ENCODE measurements at places on chromosomes 5 and 9.

DNA sequence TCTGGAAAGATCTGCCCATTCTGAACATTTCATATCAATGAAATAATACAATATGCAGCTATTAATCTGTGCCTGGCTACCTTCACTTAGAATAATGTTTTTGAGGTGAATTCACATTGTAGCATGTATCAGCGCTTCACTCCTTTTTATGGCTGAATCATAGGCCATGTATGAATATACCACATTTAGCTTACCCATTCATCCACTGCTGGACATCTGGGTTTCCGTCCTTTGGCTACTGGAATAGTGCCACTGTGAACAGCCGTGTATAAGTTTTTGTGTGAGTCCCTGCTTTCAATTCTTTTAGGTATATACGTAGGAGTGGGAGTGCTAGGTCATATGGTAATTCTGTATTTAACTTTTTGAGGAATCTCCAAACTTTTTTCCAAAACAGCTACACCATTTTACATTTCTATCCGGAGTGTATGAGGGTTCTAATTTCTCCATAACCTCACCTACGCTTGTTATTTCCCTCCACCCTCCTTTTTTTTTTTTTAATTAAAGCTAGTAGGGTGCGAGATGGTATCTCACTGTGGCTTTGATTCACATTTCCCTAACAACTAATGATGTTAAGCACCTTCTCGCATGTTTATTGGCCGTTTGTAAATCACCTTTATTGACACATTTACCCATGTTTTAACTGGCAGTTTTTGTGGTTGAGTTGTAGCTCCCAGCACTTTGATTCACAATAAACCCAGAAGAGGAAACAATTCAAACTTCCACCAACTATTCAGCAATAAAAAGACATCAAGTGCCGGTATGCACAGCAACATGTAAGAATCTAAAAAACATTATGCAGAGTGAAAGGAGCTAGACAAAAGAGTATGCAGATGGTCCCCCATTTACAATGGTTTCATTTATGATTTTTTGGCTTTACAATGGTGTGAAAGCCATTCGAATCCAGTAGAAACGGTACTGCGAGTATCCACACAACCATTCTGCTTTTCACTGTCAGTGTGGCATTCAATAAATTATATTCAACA, 8.1 kb downstream of the SEMA4D start:
- DNase-seq = peak; percentile 40

DNA sequence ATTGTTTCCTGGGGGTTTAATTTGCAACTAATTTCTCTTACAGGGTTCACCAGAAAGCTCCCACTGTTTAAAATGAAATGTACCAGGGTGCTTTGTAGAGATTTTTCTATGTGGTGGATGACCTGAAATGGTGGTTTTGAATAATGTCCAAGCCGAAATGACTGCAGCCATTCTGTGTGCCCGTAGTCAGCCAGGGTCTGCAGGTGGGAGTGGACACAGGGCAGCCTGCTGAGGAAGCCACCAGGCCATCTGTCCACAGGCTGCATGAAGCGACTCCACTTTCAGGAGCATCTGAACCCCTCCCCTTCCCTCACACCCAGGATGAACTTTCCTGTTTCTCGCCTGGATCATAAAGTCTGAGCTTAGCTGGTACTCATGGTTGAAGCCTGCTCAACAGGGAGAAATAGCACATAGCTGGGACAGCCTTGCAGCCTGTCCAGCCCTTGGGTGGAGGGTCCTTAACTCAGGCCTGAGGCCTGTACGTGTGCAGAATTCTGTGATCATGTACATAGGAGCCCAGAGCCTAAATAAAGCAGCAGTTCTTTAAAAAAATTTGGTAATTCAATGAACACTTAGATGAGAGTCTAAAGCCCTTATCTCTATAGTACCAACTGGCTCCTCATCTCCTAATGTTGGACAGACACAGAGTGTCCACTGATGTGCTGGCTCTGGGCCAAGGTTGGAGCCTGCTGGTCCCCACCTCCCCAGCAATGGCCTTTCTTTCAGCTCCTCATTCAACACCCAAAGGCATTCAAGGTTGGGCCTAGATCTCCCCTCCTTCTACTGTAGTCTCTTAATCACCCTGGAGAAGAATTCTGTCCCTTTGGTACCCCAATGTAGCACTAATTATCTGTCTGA, 72.8 kb downstream of the SHB start:
- DNase-seq = no peak

- DNase-seq = no peak
Measured at GRCh38 chr9:94741866-94742265, 15.4 kb downstream of the AOPEP start.

DNA sequence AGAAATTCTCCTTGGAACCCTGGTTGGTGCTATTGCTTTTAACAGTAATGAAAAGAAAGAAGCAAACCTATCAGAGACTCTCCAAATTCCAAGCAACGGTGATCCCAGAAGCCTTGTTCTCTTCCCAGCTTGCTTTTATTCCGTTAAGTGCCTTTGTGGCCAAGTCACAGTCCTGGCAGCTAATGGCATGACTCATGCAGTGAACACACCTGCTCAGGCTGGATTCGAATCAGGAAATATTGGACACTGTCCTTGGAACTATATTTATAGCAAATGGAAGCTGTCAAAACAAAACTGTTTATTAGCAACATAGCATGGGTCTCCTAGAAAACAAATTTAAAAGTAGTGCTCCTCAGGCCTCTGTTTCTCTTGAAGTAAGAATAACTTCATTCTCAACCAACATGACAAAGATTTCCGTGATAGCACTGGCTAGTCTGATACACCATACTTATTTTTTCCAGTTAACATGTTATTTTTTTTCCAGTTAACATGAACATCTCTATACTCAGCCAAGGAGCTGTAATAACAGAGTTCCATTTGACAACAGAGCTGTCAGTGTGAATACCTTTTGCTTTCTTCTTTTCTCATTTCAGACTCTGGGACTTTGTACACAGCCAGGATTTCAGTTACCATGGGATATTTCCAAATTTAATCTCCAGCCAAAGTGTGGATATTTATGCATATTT, 502.4 kb downstream of the GADD45G start:
- DNase-seq = no peak

DNA sequence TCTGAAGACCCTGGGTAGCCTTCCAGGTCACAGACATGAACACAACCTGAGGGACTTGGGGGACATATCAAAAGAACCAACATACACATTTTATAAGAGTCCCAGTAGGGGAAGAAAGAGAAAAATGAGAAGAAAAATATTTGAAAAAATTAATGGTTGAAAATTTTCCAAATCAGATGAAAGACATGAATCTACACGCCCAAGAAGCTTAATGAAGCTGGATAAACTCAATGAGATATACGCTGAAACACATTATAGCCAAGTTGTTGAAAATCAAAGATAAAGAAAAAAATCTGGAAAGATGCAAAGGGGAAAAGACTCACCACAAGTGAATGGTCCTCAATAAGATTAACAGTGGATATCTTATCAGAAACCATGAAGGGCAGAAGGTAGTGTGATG, 9.6 kb upstream of the CCDC180 start:
- no peak for DNase-seq

- DNase-seq = no peak
Measured at GRCh38 chr5:172846249-172846648, 12.2 kb downstream of the ERGIC1 start.

DNA sequence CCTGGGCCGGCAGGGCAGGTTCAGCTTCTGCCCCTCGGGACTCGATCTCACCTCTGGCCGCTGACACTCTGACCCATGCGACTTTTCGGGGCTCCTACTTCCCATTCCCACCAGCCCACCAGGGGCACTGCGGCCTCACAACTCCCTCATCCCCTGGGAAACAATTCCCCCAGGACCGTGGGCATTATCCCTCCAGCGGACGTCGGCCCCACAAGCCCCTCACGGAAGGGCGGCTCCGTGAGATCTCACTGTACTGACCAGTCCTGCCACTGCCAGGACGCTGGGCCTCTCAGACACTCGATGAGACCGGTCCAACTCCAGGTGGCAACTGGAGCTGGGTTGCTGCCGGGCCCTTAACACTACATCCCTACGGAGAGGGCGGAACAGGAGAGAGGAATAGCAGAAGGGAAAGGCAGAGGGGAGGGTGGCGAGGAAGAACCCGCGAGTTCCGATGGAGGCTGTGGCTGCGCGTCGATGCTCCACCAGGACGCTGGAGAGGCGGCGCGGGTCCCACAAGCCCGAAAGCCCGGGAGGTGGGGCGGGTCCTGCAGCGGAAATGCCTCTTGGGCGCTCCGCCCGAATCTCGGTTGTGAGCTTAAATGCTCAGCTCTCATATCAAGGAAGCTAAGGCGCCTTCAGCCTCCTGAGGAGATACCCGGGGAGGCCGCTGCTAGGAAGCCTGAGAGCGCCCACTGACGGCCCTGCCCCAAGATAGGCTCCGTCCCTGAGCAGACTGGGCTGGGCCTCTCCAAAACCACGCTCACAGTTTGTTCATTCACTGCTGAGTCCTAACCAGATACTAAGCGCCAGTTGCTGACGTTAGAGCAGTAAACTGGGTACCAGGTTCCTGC, 36.3 kb downstream of the VCP start:
- peak; percentile 65 for DNase-seq

- DNase-seq = no peak
Measured at GRCh38 chr5:123610665-123611405, 98.9 kb downstream of the CSNK1G3 start.

GRCh38 chr9:98031935-98032334, 24.6 kb upstream of the NANS start:
- no peak for DNase-seq

GRCh38 chr9:93587284-93587650, 10.9 kb downstream of the PHF2 start:
- peak; percentile 43 for DNase-seq

DNA sequence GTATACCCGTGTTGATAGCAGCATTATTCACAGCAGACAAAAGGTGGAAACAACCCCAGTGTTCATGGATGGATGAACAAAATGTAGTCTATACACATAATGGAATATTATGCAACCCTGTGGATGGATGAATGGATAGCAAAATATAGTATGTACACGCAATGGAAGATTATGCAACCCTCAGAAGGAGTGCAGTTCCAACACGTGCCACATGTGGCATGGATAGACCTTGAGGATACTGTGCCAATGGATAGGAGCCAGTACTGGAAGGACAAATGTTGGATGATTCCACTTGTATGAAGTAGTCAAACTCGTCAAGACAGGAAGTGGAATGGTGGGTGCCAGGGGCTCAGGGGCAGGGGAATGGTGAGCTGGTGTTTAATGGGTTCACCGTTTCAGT, 44.9 kb downstream of the PLEKHG4B start:
- DNase-seq = no peak

DNA sequence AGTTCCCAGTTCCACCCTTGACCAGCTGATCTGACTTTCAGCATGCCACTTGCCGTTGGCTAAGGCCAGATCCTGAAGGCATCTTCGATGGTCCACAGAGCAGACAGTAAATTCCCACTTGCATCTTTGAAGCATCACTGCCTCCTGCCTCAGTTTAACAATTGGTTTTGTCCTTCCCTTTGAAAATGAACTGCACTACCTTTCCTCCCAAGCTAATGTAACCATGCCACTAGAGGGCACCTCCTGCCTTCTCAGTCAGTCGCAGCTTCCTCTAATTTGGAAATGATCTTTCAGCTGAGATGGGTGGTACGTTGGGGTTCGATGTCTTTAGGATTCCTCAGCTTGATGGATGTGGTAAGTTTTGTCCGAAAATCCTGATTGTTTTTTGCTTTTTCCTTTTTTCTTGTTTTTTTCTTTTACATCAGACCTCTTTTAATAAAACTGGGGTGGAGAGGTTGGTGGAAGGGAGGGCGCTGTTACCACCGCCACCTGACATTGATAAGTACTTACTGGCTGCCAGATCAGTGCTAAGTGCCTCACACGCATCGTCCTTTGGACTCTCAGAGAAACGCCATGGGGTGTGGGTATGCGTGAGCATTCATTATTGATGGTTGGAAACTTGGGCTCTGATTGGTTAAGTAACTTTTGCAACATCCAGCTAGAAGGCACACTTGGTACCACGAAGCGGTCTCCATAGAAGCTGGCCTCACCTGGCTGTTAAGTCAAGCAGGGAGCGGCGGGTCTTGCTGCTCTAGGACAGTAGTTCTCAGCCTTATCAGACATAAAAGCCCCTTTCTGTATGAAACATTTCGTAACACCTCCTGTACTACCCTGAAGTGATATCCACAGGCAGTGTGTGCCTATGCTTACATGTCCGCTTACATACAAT, 16.9 kb downstream of the PTTG1 start:
- peak; percentile 74 for DNase-seq

- peak; percentile 28 for DNase-seq
Measured at GRCh38 chr5:170111088-170111785, 5.5 kb downstream of the FOXI1 start.

DNA sequence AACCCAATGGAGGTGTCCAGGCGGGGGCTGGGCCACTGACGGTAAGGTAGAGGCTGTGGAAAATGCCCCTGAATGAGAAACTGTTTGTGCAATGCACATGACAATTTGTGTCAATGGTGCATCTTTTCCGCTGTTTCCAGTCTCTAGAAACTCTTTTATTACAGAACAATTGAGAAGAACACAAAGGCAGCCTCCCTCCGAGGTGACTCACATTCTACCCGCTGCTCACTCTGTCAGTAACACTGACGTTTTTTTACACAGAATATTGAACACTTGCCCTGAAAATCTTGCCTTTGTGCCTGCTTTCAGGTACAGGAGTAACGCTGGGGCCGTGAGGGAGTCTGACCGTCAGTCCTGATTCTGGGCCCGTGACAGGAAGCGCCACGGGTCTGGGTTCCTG, 11.7 kb upstream of the TENT4A start:
- no peak for DNase-seq

GRCh38 chr5:129656952-129657351, 90.9 kb upstream of the MINAR2 start:
- DNase-seq = no peak

GRCh38 chr5:26681861-26682260, 356.5 kb downstream of the CDH9 start:
- no peak for DNase-seq

GRCh38 chr9:137223078-137223970, 1.3 kb upstream of the RNF208 start:
- peak; percentile 99 for DNase-seq

DNA sequence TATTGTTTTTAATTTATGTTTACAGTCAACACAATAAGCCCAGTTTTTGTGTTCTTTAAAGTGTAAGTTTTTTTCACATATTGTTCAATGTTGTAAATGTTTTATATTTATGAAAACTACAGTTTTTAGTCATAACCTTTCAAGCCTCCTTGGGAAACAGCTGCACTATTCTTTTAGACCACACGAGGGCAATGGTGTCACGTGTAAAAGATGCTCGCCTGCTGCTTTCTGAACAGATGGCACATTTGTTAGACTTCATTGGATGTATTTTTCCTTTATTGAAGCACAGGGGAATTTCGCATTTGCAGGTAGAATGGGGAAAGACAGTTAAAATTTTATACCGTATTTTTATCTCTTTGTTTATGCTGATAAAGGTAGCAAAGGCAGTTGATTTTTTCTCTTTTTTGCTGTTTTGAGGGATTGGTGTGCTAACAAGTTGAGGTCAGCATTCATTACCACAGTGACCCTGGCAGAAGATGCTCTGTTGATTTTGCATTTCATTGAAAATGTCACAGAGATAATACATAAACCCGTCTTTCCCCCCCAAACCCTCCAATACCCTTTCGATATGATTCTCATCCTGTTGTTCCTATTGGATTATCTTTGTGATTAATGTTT, 59.0 kb downstream of the MAT2B start:
- peak; percentile 79 for DNase-seq
